ENCODE measurements at places on chromosomes 6 and 20. TPM values are rescaled to one million over a fixed set of nuclear protein-coding genes. Genes with fewer than 3 reads are reported as not detected.

TCP11 gene
- not detected for total RNA-seq

PACRG gene
- 0.59 TPM for total RNA-seq

SLC17A1 gene
- not detected for total RNA-seq

PAK5 gene
- 1.8 TPM for total RNA-seq

OXT gene
- not detected for total RNA-seq

All from neural crest cell (in vitro differentiated cells).